ENCODE measurements at places on chromosomes 5 and 9.
A peak's percentile ranks its signal among the peaks of the same experiment; 100 is the strongest.

GRCh38 chr9:90552317-90552716, 90.3 kb downstream of the DIRAS2 start:
- no peak for DNase-seq

DNA sequence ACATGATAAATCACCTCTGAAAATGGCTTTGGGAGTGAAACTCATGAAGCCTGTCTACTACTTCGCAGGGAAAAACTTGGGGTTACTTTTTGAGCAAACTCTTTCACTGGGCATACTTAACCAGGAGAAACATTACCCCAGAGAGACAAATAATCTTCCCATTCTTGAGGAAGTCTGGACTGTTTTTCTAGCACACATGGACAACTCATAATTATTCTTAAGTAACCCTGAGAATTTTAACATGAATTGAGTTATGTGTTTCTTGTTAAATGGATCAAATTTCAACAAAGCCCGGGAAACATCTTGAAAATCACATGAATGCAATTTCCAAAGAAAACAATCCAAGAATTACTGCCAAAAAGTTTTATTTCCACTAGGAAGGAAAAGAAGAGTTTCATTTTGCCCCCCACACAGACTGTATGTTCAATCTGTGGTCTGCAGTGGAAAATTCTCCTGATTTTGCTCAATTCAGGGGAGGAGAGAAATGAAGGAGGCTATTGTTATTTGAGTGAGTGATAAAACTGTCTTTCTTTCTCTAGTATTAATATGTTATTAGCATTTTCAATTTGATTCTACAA, 564.8 kb upstream of the CLINT1 start:
- DNase-seq: no peak

DNA sequence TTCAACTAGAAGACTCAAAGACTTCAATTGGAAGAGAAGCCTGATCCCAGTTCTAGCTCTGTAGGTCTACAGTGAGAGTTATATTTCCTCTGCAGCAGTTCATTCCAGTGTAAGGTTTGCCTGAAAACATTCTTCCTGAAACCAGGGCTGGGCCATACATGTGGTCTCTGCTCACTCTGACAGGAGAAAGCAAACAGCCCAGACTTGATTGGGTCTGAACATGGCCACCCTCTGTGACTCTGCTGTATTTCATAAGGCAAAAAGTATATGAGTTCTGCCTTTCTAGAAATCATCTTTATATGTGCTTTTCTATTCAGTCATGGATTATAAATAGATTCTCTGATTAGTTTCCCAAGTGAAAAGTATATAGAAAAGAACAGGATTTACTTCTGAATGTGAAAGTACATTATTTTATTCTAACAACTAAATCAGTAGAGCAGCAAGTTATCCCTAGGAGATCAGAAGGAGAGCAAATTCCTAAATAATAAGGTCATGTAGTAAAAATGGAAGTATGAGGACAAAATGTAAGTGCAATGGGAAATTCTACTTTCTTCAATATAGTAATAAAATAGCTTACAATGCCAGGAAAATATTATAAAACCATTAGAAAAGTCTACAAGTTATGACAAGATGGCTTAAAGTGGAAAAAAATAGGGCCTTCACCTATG, 144.3 kb downstream of the EFNA5 start:
- no peak for DNase-seq

- no peak for DNase-seq
Observed at GRCh38 chr9:99405359-99405758, 183.3 kb downstream of the SEC61B start.

DNA sequence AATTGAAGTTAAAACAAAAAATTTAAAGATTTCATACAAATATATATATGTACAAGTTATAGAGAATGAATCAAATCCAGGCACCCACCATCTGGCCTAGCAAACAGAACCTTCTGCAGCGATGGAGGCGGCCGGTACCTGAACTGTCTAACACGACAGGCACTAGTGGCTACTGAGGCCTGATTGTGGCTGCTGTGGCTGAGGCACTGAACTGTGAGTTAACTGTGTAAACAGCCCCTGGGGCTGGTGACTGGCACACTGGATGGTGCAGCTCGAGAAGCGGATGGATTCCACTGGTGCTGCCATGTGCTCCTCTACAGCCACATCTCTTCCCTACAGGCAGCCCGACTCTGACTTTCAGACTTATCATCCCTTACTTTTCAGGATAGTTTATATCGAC, 82.4 kb downstream of the RAPGEF1 start:
- DNase-seq: no peak

GRCh38 chr9:34123682-34124081, 2.8 kb downstream of the DCAF12 start:
- no peak for DNase-seq

- no peak for DNase-seq
Observed at GRCh38 chr5:62287237-62287636, 18.8 kb upstream of the KIF2A start.

- no peak for DNase-seq
Observed at GRCh38 chr9:28883234-28883633, 1310.0 kb upstream of the C9orf72 start.

DNA sequence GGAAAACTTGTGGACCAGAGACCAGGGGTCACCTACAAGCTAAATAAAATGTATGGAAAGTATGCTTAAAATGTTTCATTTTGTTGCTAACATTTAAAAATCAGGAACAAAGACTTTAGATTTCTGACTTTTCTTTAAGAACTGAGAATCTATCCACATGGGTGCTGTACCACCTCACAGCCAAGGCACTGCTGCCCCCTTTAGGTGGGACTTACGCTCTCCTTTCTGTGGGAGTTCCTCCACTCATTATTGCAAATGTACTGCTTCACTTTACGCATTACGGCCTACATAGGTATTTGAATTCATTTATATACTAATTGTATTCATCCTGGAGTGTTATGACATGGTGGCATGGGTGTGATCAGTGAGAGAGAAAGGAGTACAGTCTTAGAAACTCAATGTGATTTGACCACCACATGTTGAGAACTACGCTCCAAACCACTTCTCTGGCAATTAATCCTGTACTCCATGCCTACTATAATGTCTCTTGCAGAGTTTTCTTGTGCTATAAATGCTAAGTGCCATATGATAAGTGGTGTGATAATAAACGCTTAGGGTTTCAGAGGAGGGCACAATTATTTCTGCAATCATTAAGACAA, 24.7 kb upstream of the CETN3 start:
- no peak for DNase-seq

GRCh38 chr9:32500768-32501167, 25.2 kb downstream of the RIGI start:
- no peak for DNase-seq

DNA sequence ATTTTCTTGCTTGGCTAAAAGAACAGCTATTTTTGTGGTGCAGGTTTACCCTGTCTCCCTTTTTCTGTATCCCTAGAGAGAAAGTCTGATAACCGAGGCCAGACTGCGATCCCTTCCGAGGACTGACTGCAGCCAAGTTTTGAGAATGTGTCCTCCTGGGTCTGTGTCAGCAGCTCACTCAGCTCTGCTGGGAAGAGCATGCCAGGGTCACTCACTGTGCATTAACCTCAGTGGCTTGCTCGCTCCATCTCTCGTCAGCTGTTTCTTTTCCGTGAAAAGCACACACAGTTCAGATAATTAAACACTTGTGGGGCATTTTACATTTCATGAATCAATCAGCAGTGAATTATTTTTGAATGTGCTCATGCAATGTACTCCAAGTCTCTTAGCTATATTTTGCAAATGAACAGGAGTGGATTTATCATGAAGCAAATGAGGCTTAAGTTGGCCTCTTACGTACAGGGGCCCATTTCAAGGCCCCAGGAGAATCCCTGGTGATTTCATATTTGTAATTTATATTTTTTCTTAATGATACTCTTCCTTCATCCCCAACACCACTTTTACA, 252.1 kb downstream of the SMARCA2 start:
- peak; percentile 30 for DNase-seq

DNA sequence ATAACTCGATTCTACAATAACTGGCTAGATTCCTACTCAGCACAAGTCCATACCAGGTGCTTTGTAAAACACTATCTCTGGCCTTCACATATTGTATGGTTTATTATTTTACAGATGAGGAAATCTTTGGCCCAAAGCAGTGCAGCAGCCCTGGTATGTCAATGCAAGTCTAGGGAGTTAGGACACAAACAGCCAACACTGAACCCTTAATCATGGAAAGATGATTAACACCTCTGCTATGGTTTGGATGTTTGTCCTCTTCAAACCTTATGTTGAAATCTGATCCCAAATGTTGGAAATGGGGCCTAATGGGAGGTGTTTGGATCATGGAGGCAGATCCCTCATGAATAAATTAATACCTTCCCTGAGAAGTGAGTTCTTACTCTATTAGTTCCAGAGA, 76.6 kb downstream of the MAPKAP1 start:
- DNase-seq: no peak

DNA sequence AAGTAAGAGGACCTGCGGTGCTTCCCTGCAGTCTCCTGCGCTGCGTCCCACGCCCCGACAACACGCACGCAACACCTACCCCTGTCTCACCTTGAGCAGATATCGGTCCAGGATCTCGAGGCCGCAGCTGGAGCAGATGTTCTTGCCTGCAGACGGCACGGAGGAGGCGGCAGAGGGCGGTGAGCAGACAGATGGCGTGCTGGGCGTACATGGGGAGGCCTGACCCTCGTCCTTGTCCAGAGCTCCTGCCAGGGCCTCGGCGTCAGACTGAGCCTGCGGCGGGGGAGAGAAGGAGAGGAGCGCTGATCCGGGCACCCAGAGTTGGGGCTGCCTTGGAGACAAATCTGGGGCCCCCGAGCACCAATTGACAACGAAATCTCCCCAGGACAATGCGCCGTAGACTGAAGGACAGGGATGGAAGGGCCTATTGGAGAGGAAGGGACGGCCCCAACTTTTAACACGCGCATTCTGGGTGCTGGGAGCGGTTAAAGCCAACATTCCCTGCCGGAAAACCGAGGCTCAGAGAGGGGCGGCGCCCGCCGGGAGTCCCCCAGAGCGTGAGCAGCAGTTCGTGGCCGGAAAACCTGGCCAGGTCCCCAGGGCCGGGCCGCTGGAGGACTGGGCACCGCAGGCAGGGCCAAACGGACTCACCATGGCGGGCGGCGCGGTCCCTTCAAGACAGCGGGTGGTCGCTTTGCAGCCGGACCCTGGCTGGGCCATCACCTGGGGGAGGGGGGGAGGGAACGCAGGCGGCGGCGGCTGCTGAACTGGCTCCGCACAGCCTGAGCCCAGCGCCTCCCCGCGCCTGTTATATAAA, 1.8 kb downstream of the LHX6 start:
- no peak for DNase-seq

- no peak for DNase-seq
Observed at GRCh38 chr9:129275626-129276247, 97.7 kb upstream of the IER5L start.

DNA sequence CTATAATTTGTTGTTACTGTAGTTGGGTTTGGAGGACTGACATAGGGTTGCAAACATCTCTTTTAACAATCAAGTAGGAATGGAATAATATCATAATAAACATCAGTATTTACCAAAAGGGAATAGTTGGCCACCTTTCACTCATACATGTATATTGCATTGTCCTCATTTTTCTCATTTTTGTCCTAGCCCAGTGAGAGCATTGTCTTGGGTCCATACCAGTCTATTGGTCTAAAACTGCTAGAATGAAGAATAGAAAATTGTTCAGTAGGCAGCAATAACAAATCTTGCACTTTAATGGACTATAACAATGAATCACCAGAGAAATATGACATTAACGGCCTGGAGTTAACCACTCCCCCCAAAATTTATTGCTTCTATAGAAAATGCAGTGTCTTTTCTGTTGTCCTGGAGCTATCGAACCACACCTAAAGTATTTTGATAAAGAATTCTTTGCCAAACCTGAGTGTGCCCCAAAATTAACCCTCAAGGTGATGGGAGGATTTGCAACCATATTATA, 80.9 kb upstream of the IL33 start:
- DNase-seq: no peak

DNA sequence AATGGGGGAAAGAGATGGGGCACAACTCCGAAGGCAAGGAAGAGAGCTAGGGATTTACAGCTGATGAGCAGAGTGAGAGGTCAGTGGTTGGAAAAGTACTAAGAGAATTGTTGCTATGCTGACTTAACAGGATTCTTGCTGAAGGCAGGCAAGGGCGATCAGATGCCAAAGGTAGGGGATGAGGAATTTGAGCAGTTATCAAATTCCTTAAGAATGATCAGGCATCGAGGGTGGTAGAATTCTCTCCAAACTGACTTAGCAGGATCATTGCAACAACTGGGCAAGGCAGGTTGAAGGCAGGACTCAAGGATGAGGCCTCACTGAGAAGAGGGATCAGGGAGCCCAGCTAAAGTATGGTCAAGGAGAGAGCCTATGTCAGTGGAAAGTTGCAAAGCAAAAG, 171.0 kb downstream of the HSD17B3 start:
- no peak for DNase-seq

- no peak for DNase-seq
Observed at GRCh38 chr5:11007269-11007870, 246.3 kb upstream of the DAP start.

DNA sequence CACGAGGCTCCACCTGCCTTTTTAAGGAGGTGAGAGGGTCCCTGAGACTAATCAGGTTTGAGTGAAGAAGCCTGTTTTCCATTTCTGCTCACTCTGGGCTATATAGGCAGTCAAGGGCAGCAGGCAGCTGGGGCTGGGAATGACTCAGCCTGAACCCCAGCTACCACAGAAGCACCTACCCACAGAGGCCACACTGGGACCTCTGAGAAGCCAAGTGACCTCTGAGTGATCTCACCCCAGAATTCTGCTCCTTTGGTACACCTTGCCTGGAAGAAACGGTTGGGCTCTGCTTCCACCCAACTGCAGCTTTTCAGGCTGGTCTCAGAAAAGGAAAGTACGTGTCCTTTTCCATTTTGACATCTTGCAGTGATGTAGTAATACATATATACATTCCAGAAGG, 6.8 kb downstream of the FAM219A start:
- no peak for DNase-seq

DNA sequence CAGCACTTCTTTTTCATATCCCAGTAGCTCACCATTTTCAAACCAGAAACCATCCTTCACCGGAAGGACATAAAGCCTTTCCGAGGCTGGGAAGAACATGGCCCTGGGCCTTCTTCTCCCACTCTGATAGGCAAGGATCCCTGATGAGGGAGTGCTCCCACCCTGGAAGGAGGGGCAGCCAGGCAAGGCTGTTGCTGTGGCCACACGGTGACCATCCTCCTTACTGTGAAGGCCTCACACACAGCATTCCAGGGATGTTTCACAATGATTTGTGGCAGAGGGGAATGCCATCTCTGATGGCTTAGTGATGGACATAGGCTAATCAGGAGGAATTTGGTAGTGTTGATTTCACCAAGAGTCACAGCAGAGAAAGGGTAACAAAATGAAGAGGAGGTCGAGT, 130.7 kb downstream of the ADAMTS12 start:
- DNase-seq: no peak

DNA sequence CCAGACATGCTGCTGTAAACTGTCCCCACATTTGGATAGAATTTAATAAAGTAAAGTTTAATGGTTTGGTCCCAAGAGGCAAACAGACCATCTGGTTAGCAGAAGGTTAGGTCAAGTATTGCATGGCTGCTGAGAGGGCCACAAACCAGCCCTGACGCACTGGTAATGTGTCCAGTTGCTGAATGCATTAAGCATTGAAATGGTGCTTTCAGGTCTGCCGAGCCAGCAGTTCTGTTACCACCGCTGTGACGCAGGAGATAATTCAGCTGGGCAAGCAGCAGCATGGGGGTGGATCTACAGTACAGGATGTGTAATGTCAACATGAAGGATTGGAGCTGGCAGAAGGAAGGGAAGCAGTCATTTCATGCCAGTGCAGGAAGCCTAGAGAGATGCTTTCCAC, 16.0 kb downstream of the ZNF462 start:
- peak; percentile 96 for DNase-seq

- peak; percentile 19 for DNase-seq
Observed at GRCh38 chr5:66232706-66233445, 88.8 kb downstream of the SREK1 start.

- DNase-seq: no peak
Observed at GRCh38 chr5:94391996-94392395, 226.4 kb downstream of the KIAA0825 start.

Data from skeletal muscle cell (primary cell).